ENCODE measurements at places on chromosomes 3 and 15. TPM values are rescaled to one million over a fixed set of nuclear protein-coding genes. Genes with fewer than 3 reads are reported as not detected.

- DNase-seq, result no peak
Observed at GRCh38 chr15:77145370-77145769, 74.5 kb upstream of the TSPAN3 start.

- no peak for DNase-seq
Observed at GRCh38 chr15:39327005-39327730, 253.7 kb upstream of the THBS1 start.

DNA sequence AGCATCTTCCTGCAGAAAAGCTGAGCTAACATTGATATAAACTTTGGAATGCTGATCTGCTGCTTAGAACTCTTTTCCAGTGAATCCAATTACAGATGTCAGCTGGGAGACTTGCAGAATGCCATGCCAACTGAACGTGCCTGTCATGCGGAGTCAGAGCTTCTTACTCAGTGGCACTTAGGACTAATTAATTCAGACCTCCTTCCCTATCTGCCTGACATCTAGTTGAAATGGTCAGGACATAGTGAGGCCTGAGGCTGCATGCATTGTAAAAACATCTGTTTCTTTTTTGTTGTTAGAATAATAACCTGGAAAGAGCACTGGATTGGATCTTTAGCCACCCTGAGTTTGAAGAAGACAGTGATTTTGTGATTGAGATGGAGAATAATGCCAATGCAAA, 112.6 kb downstream of the USP13 start:
- no peak for DNase-seq

- no peak for DNase-seq
Observed at GRCh38 chr15:48811325-48811958, 573 bp upstream of the CEP152 start.

GRCh38 chr3:99927671-99928457, 110.2 kb downstream of the CMSS1 start:
- no peak for DNase-seq

GRCh38 chr3:121871430-121871829, 22.8 kb upstream of the SLC15A2 start:
- DNase-seq, result no peak

DNA sequence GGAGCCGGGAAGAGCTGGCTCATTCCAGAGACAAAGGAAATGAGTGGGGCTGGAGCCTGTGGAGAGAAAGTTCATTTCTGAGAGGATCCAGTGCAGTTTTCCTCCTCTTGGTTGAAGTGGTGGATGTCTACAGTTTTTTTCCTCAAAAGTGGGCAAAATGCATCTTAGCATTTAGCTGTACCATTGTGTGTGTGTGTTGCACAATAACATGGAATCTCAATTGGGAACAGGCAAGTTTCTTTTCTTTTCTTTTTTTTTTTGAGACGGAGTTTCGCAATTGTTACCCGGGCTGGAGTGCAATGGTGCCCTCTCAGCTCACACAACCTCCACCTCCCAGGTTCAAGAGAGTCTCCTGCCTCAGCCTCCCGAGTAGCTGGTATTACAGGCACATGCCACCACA, 101.5 kb upstream of the UBE2E1 start:
- DNase-seq, result no peak

DNA sequence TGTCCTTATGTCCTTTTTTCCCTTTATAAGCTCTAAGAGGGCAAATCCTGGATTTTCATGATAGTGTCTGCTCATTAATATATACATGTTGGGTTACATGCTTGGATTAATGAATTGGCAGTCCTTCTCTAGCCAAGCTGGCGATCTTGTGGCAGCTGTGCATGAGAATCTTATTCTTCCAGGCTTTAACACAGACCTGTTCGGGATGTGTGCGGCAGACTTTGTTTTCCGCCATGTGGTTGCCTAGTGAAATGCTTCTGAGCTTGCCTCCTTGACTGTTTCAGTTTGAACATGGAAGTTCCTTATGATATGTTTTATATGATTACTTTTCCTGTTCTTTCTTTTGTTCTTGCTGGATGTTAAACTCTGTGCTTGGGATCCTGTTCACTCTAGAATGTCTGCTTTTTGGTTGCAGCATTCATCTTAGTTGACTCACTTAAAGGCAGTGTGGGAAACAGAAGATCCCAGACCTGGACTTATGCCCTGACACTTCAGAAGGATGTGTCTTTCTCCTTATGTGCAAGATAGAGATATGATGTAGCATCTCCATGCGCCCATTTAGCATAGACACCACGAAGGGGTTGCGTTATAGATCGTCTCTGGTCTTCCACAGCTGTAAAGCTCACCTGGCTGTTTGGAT, 7.2 kb downstream of the CHCHD6 start:
- DNase-seq, result no peak

DNA sequence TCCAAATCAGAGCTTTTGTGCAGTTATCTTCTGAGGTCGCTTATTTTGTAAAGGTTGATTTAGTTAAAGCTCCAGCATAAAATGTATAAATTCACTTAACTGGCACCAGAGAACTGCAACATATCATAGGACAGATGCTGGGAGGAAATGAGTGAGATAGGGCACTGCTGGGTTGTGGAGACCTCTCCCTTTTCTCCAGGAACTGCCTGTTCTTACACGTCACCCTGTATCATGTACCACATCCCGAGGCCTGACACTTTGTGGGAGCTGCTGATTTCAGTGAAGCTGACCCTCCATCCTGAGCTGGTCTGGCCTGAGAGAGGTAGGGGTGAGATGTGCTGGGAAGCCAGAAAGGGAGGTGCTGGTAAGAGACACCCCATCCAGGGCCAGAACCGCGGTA, 213.8 kb upstream of the FEZF2 start:
- DNase-seq, result no peak

- no peak for DNase-seq
Observed at GRCh38 chr15:65980824-65981456, 111.6 kb downstream of the RAB11A start.

GRCh38 chr15:51861557-51862359, 32.3 kb downstream of the TMOD3 start:
- no peak for DNase-seq

DNA sequence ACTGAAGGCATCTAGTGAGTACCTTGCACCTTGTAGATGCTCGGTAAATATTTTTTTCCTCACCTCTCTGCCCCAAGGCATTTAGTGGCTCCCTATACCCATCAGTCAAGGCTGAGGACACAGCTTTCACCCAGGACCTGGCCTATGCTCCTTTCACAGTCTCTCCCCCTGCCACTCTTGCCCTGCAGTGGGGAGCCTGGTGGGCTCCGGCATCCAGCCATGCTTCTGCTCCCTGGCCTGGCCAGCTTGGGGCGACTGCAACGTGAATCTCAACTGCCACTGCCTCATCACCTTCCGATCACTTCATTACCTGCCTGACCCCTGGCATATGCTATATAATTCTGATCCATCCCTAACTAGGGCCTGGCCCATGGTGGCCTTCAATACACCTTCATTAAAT, 735 bp upstream of the CX3CR1 start:
- DNase-seq, result no peak

GRCh38 chr15:89206908-89207331, 14.5 kb downstream of the RLBP1 start:
- DNase-seq, result peak; percentile 50

GRCh38 chr3:71120012-71120411, 463.5 kb downstream of the FOXP1 start:
- no peak for DNase-seq

DNA sequence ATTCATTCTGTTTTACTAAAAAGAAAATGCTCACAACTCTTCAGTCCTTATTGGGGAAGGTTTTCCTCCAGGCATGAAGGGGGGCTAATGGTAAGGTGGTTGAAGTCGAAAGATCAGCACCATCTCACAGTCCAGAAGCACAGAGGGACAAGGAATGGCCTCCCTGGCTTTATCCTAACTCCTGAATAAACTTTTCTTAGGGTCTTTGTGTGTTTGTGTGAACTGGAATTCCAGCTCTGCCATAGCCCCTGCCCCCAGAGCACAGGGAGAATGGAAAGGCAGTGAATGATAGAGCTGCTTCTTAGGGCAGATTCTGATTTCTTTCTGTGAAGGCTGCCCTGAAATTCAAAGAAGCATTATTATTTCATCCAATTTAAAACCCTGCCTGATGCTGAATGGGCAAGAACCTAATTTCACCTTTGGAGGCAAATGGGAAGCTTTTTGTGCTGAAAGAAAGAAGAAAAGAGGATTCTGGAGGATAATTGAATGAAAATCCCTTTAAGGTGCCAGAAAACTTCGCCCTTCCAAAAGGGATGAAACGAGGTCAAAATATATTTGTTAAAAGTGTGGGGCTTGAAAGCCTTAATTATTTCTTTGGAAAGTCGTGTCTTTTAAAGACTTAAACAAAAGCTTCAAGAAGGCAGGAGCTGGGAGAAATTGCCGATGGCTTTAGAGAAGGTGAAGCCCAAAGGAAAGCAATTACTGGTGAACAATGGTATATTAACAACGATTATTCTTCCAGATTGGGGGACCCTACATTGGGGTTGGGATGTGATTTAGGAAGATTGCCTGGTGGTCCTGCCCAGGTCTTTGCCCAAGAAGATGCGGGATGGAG, 259.9 kb upstream of the RGMA start:
- no peak for DNase-seq

- DNase-seq, result no peak
Observed at GRCh38 chr3:21979706-21980105, 228.7 kb upstream of the ZNF385D start.

- peak; percentile 23 for DNase-seq
Observed at GRCh38 chr3:39378088-39378487, 5.1 kb upstream of the SLC25A38 start.

- no peak for DNase-seq
Observed at GRCh38 chr3:59809710-59810444, 760.1 kb upstream of the CFAP20DC start.

DNA sequence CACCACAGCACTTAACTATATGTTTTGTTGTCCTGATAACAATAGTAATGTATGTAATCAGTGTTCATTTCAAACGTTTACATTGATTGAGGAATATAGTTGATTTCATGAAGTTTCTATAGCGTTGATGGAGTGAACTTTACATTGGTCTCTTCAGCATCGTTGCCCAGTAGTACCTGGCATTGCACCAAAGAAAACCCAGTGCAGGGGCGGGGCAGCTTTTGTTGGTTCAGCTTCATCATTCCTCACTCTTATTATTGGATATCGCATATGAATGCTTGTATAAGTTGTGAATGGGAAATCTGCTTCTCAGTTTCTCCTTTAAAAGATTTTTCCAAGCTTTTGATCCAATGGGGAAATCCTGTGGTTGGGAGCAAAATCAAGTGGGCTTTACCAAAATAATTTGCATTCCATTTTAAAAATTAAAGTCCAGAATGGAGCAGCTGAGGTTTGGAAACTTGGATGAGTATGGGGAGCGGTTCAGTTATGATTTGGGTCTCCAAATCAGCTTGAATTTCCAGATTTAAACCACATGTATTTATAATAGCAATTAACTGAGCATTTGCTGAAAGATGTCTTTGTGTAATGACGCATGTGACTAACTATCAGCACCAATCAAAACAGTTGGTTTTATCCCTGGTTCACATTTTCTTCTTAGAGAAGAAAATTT, 213.7 kb downstream of the ALCAM start:
- DNase-seq, result no peak

DNA sequence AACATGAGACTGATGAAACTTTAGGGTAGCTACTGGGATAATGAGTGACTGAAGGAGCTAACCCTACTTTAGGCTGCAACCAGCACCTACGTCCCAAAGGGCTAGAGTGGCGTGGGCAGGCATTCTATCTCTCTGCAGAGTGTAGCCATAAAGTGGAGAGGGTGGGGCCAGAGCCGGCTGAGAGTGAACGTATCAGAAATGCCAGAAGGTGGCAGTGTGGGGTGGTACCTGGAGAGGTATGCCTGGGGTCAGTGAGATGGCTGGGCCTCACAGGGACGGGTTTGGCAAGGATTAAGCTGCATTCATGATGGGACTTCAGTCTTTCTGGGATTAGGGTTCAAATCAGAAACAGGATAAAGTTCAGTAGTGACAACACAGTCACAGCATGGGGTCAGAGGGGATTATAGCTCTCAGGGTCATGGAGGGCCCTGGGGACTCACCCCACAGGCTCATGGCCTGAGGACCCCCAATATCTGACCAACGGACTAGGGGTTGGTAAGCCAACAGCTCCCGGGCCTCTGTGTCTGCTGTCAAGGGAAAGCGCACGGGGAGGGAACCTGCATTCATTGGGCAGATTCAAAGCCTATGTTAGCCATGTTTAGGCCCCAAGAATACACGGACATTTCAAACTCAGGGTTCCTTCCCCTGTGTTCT, 86.5 kb upstream of the FOXB1 start:
- peak; percentile 45 for DNase-seq

DNA sequence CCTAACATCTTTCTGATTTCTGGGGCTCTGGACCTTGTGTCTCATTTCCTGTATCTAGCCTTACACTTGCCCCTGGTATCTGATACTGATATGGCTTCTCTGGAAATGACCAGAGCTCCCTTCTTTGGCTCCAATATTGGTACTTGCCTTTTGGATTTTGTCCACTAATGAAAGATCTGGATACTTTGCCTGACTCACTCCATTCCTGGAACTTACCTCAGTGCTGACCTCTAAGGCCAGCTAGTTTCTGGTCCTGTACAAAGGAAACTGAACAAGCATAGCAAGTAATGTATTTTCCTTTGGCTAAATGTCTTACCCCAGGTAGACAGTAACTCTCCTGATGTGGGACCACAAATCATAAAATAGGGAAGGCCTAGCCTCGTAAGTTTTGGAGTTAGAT, 93.8 kb upstream of the SLC4A7 start:
- DNase-seq, result no peak

DNA sequence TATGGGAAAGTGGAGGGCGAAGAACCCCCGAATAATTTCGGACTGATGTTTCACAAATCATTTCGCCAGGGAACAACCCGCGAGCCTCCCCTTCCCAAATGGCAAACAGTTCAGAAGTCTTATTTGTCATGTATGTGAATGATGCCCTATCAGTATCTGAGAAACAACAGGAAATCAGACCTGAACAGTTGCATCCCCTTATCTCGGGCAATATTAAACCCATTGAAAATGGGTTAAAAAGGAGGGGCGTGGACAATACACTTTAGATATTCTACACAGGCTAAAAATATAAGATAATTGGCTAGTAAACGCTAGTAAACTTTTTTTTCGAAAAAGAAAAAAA, 1003.3 kb upstream of the NR2F2 start:
- no peak for DNase-seq

GRCh38 chr3:73509066-73509465, 115.7 kb downstream of the PDZRN3 start:
- DNase-seq, result no peak

- no peak for DNase-seq
Observed at GRCh38 chr3:105518203-105518602, 151.5 kb downstream of the ALCAM start.

TMEM40 gene
- polyA plus RNA-seq, result 1.1 TPM

CYP1A2 gene
- 0.11 TPM for polyA plus RNA-seq

RTP4 gene
- 0.99 TPM for polyA plus RNA-seq

GOLGA8S gene
- polyA plus RNA-seq, result 0.90 TPM

CFAP44 gene
- 17.0 TPM for polyA plus RNA-seq

WNT7A gene
- polyA plus RNA-seq, result not detected

CACNA2D2 gene
- polyA plus RNA-seq, result 14.0 TPM

P2RY14 gene
- polyA plus RNA-seq, result 1.0 TPM

PEX5L gene
- polyA plus RNA-seq, result 0.42 TPM

RASGRF1 gene
- 0.21 TPM for polyA plus RNA-seq

CCDC39 gene
- 5.0 TPM for polyA plus RNA-seq

EPHA3 gene
- polyA plus RNA-seq, result 5.3 TPM

CPN2 gene
- polyA plus RNA-seq, result 0.11 TPM

Data from right renal cortex interstitium (tissue), 3 donors.